Sciatic nerve (tissue), 2 donors: ENCODE measurements at places on chromosomes 16 and 17. TPM values are rescaled to one million over a fixed set of nuclear protein-coding genes. Genes with fewer than 3 reads are reported as not detected.

PRR15L gene
- total RNA-seq: not detected

QPRT gene
- total RNA-seq: 26.3 TPM

CNGB1 gene
- not detected for total RNA-seq

SCNN1G gene
- not detected for total RNA-seq

MEIOB gene
- total RNA-seq: not detected

SRCIN1 gene
- 4.5 TPM for total RNA-seq

TMED6 gene
- total RNA-seq: not detected

- no peak for DNase-seq
These were observed 4.1 kb downstream of the USP31 start for GRCh38 chr16:23145186-23145585.

DNA sequence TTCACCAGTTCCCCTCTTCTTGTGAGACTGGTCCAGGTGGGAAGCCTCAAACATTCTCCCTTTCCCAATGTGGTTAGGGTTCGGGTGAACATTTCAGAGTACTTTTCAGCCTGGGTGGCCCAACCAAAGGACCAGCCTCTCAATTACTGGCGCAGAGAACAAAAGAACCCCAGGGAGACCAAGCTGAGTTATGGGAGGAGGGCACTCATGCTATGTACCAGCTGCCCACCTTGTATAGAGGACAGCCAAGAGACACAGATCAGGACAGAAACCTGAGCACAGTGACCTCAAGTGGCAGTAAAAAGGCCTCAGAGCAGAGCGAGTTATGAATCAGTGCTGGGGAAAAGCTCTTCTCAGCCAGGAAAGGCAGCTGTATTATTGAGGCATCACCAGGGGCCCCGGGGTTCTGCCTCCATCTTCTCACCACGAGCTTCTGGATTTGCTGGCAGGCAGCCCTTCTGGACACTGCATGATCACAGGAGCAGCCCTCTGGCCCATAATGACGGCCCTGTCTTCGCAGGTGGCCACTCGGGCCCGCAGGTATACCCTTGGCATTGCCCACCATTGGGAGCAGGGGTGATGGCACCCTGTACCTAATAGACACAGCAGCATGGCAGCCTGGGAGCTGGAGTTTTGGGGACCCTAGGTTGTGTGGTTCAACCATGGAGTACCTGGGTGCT lies 3.8 kb downstream of the G6PC3 start:
- DNase-seq: no peak

DNA sequence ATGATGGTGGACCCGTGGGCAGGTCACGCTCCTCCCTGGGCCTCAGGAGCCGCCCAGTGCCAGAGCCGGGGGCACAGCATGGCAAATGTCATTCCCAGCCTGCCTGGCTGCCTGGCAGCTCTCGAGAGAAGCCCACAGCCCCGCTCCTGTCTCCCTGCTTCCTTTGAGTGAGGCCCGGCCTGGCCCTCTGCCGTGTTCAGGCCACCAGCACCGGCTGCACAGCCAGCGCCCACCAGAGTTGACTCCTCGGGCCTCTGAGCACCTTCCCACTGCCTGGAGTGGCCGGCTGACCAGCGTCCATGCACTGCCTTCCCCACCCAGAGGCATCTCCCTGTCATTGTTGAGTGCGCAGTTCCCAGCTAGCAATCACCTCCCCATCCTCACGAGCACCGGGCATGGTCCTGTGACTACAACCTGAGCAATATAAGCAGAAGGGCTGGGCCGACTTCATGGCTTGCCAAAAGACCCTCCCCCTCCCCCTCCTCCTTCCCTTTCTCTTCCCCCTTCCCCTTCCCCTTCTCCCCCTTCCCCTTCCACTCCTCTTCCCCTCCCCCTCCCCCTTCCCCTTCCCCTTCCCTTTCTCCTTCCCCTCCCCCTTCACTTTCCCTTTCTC lies 11.9 kb upstream of the SLC38A10 start:
- DNase-seq: no peak

DNA sequence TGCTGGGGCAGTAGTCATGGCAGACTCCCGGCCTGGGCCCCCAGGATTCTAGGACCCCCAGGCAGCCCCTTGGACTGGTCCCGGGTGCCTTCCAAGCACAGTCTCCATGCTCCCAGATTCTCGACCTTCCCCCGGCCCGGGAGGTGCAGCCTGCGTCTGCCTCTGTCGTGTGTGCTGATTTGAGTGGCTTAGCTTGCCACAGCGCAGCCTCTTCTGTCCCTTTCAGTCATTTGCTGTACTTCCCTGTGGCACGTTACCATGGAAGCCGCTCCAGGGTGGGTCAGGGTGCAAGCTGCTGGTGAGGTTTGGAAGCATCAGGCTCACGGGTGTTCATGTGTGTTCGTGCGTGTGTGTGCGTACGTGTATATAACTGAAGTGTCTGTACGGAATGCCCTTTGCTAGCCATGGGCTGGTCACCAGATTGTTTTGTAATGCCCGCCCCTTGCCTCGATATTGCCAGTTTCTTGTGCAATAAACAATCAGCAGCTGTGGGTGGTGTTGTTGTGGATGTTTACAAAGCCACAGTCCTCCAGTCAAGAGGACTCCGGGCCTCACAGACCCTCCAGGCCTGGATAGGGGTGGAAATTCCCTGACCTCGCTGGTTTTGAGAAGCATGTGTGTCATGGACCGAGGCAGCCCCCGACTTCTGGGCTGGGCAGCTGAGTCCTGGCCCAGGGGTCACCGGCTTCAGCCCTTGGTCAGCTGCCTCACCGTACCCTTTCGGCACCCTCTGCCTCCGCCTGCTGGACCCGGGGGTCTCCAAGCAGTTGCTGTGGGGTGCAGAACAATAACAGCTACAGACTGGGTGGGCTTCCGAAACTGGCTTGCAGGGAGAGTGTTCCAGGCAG lies 9.7 kb upstream of the CLEC18A start:
- peak; percentile 55 for DNase-seq

DNA sequence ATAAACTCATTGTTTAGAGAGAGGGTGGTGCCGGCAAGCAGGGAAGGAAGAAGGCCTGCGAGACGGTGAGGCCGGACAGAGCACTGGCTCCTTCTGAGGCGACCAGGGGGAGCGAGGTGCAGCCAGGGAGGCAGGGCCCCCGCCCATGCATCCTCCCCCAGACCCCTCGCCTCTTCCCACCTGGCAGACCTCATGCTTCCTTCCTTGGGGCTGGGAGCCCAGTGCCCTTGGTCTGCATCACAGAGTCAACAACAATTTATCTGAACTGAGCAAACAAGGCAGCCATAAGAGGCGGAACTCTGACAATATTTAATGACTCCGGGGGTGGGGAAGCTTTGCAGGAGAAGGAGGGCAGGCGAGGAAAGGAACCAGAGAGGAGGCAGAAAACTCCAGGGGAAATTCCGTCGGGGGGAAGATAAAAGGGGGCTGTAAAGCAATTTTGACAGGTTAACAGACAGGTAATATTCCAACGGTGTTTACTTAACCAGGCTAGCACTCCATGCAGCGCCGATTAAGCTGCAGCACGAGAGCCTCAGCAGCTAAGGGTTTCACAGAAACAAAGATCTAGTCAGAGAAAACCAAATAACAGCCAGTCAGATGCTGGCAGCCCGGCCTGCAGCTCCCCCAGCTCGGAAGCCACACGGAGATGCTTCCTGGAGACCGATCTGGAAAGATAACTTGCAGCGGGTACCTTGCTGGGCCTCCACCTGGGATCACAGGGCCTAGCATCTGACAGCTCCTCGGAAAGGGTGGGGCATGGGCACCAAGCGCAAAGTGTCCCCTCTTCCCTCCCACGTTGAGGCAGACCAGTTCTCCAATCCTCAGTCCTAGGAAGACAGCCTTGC lies 398.2 kb downstream of the SOX9 start:
- DNase-seq: no peak

DNA sequence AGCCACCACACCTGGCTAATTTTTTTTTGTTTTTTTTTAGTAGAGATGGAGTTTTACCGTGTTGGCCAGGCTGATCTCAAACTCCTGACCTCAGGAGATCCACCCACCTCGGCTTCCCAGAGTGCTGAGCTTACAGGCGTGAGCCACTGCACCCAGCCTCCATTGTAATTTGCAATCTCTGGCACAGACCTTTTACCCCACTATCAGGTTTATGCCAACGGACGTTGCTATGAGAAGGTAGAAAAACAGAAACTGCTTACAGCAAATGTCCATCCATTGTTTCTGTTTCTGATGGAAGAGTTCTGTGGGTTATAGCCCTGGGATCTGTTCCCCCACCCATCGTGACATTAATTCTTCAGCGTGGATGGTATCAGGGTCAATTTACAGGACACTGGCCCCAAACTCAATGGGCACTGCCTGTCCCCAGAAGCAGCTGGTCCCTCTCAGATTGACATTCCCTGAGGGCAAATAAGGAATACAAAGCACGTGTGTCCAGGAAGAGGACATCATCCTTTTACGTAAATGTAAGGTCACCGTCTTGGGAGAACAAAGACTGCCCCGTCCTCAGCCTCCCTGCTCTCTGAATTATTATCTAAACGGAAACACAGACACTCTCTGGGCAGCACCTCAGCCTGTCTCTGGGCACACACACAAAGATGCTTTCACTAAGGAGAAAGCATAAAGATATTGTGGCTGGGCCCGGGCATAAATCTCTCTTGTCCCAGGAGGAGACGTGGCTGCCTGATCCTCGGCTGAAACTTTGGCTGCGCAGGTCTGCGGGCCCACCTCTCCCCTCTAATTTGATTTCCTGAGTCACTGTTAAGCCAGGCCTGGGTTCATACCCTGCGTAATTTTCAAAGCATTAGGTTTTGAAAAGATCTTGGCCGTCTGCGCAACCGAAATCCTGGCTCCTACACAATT lies 5.2 kb downstream of the KCNG4 start:
- DNase-seq: no peak

GRCh38 chr16:54116124-54116655 lies 170.4 kb downstream of the IRX3 start:
- DNase-seq: no peak

DNA sequence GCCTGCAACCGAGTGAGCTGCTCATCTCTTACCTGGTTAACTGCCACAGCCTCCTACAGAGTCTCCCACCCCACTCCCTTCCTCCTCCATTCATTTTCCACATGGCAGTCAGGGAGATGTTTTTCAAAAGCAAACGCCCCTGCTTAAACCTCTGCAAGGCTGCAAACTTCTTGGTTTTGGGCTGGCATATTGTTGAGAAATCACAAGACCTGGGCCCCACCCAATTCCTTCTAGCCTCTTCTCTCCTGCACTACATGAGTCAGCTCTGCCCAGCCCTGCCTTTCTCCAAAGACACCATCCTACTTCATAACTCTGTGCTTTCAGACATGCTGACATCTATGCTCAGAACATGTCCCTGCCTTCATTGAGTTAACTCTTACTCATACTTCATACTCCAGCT lies 136.1 kb downstream of the SPACA3 start:
- DNase-seq: no peak

GRCh38 chr16:30882429-30883310 lies 11.2 kb downstream of the BCL7C start:
- no peak for DNase-seq

DNA sequence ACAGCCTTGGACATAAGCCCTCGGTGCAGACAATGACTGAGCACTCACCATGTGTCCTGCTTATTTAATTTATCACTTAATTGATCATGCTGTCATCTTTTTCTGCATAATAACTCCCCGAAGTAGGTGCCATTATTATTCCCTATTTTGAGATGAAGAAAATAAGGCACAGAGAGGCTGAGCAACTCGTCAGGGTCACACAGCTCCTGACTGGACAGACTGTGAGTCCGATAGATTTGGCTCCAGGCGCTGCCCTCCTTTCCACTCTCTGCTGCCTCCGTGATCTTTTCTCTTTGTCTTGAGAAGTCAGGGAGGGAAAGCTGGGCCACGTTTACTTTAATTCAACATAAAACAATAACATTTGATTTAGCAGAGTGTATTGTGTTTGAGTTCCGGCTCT lies 19.0 kb upstream of the N4BP1 start:
- DNase-seq: no peak

DNA sequence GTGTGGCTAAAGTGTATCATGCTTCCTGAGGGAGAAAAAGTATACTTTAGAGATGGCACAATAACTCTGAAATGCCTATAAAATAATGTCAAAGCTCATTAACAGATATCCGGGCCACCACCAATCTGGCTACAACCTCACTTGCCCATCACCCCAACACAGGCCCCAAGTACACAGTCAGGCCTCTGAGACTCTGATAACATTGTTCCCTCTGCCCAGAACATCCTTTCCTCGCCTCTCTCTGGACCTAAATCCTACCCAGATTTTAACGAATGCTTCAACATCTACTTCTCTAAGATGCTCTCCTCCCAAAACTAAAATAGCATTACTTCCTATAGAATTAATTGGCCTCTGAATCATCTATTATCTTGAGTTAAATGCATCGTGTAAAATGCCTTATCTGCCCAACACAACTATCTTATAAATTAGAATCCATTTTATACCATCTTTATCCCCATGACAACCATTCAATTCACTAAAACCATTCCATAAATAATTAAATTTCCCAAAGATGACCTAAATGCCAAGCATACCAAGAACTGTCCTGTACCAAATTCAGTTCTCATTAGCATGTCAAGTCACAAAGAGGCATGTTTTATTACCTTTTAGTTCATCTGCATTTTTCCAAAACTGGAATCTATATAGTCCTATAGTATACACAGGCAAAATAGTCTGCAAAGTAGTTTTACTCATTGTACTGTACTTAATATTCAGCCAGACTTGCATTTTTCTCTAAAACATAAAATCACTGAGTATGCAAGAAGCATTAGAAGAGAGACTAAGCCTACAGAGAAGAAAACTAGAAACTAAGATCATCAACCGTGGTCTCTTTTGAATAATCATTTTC lies 15.7 kb downstream of the HELZ start:
- DNase-seq: no peak

- DNase-seq: no peak
These were observed 117.2 kb upstream of the SALL1 start for GRCh38 chr16:51268237-51268636.

DNA sequence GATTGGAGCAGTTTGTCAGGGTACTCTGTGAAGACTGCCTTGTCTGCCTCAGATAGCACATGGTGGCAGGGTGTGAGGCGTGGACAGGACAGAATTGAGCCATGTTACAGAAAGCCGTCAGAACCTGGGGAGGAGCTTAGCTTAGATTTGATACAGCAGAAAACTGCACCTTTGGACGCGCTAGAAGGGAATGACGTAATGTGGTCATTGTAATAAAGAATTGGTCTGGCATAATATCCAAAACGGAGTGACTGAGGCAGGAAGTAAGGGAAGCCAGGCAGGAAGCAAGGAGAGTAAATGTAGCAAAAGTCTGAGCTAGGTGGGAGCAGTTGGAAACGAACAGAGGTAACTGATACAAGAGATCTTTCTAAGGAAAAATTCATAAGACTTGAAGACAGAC lies 140.2 kb downstream of the CYB561 start:
- no peak for DNase-seq

GRCh38 chr16:49471038-49471727 lies 97.6 kb downstream of the C16orf78 start:
- no peak for DNase-seq
